ENCODE measurements at places on chromosomes 7 and 10. TPM values are rescaled to one million over a fixed set of nuclear protein-coding genes. Genes with fewer than 3 reads are reported as not detected.

CNTNAP2 gene
- 1.2 TPM for total RNA-seq

PTPRN2 gene
- 0.44 TPM for total RNA-seq

- ATAC-seq: peak; percentile 75
These were observed 130.0 kb upstream of the BTBD16 start for GRCh38 chr10:122140941-122141623.

GRCh38 chr10:129773359-129773990, 190.6 kb downstream of the EBF3 start:
- no peak for ATAC-seq

DNA sequence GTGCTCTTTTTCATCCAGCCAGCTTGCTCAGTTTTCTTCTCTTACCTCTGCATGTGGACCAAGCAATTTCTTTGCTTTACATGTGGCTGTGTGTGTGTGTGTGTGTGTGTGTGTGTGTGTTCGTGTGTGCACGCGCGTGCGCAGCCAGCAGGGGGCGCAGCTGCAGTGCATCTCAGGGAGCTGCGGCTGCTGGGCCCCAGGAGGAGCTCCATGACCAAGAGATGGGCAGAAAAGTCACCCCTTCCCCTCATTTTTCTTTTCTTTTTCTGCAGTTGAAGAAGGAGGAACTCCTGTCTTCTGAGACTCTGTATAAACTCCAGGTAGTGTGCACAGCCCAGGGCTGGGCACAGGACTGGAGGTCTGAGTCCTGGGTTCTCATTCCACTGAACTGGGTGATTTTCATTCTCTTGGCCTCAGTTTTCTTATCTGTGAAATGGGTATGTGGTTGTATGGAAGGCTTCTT, 41.8 kb downstream of the BLNK start:
- ATAC-seq: peak; percentile 89

GRCh38 chr7:506391-506831, 13.2 kb downstream of the PDGFA start:
- no peak for ATAC-seq

DNA sequence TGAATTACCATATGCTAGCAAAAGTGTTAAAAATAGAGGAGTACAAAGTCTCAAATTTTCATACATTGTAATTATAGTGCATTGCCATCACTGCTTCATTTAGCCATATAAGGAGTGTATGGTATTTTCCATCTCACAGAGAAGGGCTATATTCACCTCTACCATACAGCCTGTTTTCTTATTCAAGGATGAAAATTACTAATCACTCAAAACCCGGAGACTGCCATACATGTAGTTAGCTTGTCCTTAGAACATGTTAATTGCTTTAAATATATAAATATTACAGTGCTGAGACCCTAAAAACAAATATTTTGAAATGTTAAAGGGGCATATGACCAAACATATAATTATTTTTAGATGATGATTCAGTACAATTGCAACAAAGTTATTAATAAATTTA, 49.4 kb downstream of the CPEB3 start:
- ATAC-seq: no peak

DNA sequence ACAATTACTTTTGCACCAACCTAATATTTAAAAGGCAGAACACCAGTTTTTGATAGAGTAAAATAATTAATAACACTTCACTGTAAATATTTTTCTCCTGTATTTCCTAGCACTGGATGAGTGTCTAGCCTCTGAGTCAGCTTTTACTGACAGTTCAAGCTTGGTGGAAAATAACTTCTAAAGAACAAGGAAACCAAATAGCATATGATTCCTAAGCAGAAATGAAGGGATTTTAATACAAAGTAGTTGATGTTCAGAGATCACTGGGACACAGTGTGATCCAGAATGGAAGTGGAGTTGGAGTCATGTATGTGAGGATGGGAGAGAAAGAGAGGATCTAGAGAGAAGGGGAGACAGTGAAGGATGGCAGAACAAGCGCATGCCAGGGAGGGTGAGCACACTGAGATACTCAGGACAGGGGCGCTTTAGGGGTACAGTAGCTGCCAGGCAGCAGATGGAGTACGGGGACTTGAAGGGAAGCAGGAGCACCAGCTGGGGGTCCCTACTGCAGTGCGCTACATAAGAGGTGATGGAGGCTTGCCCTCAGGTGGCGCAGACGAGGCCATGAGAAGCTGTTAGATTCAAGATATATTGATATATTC, 117.9 kb upstream of the KLF6 start:
- ATAC-seq: no peak

DNA sequence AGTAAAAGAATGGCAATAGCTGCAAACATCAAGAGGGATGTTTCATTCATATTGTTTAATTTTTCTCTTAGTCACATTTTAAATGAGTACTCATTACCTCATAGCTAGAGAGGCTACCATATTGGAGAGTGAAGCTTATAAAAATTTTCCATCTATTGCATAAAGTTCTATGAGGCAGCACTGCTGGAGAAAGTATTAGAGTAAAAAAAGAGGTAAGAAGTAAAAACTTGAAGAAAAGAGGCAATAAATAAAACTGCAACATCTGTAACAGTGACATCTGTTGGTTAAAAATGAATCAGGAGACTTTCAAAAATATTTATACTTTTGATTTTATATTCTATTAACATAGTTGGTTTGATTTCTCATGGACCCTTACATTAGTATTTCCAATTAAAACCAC, 284.5 kb upstream of the SEMA3D start:
- no peak for ATAC-seq

GRCh38 chr7:103065667-103066066, 8.9 kb downstream of the FBXL13 start:
- no peak for ATAC-seq

DNA sequence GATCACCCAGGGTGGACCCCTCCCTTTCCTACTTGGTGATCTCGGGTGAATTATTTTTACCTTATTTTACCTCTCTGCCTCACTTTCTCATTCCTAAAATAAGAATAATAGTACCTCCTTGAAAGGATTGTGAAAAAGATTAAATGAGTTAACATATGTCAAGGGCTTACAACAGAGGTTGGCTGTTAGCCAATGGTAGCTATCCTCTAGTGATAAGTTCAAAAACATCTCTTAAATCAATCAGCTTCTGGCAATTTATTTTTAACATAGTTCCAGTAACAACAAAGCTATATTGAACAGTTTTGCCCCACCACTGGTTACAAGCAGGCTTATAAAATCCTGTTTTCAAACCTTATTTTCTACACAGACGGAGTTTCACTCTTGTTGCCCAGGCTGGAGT, 45.4 kb downstream of the TMEM168 start:
- ATAC-seq: no peak

- peak; percentile 58 for ATAC-seq
These were observed 33.9 kb downstream of the ASB13 start for GRCh38 chr10:5632446-5632845.

- ATAC-seq: no peak
These were observed 12.9 kb upstream of the VIM start for GRCh38 chr10:17214971-17215781.

- no peak for ATAC-seq
These were observed 25.6 kb downstream of the FAM171A1 start for GRCh38 chr10:15345450-15345849.

DNA sequence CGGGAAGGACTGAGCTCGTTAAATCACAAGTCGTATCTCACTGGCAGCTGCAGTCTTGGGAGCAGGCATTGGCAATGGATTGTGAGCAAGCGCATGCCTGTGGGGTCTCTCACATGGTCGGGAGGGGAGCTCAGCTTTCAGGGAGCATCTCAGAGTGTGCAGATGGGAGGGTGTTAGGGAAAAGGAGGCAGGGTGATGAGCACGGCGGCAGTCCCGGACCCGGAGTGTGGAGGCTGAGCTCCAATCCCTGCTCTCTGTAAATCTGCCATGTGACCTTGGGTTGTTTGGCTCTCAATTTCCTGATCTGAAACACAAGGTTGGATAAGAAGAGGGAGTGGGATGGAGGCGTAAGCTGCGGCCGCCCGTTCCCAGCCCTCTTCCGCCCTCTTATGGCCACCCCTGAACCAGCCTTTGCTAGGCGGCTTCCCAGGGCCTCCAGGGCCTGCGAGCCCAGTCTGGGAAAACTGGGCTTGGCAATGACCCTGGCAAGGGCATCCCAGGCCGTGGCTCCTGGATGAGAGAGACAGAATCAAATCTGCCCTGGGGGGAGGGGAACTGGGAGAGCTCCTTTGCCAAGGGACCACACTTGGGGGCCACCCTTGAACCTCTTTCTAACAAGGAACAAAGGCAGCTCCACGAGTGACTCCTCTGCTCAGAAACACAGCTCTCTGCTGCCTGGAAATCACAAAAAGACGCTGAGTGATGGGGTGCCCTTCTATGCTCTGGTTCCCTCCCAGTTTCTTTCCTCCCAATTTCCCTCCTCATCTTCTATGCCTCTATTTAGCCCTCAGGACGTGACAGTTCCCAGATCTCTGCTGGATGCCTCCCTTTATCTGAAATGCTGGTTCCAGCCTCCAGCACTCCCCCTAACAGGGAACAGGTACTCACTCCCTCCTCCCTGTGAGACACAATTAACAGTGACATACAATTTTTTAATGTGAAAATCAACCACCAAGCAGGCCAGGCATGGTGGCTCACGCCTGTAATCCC, 41.7 kb upstream of the LOXL4 start:
- ATAC-seq: peak; percentile 79

DNA sequence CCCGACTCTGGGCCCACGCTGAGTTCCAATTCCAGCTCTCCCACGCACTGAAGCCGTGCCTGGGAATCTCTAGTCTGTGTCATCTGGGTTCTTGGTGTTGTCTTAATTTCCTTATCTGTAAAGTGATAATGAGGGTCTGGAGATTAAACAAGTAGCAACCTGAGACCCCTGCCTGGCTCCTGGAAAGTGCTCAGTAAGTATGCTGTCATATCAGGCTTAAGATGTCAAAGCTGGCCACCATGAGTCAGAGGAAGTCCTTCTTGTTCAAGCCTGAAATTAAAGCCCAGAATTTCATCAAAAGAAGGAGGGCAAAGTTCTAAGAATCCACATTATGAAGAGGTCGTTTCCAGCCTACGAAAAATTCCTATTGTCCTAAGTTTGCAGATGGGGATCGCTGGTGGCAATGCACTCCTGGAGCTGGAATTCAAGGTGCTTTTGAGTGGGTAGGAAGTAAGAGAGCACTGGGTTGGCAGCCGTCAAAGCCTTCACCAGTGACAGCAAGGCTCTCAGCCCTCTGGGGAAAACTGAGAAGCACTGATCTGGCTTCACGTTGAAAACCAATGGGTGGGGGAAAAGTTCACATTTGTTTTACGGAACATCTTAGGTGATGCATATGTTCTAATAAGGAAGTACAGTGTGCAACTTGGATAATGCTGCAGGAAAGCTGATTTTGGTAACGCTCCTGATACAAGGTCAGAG, 50.3 kb upstream of the NCAPG2 start:
- ATAC-seq: peak; percentile 58

All from esophagus mucosa (tissue), 1 donor.